SK-N-MC (cell line): ENCODE measurements at places on chromosomes 5 and 9.

DNA sequence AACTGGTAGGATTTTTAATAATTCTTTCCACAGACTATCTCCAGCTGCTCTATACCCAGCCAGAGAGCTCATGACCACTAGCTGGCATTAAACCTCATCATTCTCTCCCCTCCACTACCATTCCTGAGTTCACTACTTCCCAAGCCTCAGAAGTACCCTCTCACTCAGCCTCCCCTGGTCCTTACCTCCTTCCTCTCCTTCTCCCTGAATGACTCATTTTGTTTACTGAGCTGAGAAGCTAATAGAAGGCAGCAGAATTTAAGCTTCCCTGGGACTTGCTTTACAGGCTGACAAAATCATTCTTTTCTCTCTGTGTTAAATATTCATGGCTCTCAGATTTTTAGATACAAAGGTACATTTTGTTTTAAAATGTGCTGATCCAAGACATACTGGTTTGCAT, 305.4 kb downstream of the TLR4 start:
- no peak for DNase-seq

DNA sequence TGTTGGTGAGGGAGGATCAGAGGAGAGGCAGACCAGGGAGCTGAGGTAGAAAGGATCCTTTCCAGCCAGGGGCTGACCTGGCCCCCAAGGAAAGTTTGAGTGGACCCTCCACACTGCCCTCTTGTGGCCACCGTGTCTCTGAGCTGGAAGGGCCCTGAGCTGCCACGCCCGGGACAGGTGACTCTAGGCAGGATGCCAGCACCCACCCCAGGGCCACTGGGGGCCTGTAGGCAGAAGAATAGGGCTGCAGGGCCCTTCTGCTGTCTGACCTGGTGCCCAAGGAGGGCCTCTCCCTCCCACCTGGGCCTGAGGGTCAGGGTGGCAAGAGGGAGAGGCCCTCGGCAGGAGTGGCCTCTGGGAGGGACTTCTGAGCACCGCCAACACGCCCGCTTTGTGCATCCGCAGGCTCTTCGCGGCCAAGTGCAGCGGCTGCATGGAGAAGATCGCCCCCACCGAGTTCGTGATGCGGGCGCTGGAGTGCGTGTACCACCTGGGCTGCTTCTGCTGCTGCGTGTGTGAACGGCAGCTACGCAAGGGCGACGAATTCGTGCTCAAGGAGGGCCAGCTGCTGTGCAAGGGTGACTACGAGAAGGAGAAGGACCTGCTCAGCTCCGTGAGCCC, 76.8 kb downstream of the LMX1B start:
- no peak for DNase-seq

DNA sequence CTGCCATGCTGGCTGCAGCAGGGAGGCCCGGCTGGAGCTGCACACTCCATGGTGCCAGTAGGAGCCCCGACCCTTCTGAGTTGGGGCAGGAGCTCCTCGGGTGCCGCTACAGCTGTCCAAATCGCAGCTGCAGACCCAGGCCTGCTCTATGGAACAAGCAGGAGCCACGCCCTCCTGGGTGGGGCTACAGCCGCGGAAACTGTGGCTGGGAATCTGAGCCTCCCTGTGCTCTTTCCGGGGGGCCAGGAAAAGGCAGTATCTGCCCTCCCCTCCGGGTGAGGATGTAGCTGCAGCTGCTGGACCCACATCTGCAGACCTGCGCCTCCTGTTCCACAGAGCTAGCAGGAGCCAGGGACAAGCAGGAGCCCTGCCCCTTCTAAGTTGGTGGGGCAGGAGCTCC, 278.9 kb upstream of the ACTBL2 start:
- no peak for DNase-seq

GRCh38 chr5:107915176-107915812, 244.6 kb upstream of the EFNA5 start:
- DNase-seq: no peak

DNA sequence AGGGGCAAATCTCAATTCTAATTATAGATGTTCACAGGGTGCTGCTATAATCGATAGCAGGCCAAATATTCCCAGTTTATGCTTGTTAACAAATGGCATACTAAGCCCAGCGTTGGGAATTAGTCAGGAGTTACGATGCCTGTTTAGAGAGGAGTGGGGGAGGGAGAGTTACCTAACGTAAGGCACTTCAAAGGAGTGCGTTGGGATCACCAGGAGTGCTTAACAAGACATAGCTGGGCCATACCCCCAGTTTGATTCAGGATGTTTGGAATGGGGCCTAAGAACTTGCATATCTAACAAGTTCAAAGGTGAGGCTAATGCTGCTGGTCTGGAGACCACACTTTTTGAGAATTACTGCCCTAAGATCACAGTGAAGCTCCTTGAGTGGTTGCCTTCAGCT, 14.5 kb upstream of the SRP19 start:
- DNase-seq: no peak
